ENCODE measurements at places on chromosomes 16 and 17.

DNA sequence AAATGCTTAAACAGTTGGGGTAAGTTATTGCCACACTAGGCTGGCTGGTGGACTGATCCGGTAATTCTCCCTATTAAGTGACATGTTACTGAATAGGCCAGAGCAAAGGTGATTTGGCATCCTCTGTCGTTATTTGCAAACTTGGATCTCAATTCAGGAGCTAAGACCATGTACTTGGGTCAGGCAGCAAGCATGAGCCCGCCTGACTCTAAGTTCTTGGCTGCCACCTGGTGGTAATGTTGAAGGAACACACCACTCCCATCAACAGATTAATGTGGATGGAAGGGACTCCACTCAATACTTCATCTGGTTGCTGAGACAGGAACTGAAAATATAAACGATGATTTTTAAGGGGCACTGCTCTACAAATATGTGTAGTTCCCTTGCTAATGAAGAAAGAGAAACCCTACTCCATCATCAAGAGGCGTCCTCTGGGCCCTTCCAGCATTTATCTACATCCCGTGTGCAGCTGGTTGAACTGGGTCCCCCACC lies 70.8 kb downstream of the EMP2 start:
- DNase-seq: peak; percentile 75

DNA sequence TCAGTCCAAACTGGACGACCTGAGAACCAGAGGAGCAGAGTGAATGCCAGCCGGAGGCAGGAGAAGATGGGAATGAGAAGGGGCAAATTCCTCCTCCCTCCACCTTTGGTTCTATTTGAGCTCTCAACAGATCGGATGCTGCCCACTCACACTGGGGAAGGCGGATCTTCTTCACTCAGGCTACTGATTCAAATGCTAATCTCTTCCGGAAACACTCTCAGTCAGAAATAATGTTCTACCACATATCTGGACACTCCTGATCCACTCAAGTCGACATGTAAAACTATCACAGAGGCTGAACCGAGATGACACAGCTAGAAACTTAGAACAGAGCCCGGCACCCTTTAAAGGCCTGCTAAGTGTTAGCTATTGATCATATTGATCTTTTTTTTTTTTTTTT lies 57.4 kb upstream of the GRIN2A start:
- DNase-seq: no peak

DNA sequence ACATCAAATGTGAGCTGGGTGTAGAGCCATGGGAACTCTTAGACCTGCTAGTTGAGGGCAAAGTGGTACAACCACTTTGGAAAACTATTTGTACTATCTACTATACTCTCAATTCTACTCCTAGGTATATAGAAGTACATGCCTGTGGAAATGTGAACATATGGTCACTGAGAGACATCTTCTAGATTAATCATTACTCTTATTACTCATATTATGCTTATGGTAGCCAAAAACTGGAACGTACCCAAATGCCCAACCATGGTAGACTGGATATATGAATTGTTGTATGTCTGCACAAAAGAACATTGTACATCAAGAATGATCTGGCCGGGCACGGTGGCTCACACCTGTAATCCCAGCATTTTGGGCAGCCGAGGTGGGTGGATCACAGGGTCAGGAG lies 2.7 kb downstream of the WDR45B start:
- no peak for DNase-seq

DNA sequence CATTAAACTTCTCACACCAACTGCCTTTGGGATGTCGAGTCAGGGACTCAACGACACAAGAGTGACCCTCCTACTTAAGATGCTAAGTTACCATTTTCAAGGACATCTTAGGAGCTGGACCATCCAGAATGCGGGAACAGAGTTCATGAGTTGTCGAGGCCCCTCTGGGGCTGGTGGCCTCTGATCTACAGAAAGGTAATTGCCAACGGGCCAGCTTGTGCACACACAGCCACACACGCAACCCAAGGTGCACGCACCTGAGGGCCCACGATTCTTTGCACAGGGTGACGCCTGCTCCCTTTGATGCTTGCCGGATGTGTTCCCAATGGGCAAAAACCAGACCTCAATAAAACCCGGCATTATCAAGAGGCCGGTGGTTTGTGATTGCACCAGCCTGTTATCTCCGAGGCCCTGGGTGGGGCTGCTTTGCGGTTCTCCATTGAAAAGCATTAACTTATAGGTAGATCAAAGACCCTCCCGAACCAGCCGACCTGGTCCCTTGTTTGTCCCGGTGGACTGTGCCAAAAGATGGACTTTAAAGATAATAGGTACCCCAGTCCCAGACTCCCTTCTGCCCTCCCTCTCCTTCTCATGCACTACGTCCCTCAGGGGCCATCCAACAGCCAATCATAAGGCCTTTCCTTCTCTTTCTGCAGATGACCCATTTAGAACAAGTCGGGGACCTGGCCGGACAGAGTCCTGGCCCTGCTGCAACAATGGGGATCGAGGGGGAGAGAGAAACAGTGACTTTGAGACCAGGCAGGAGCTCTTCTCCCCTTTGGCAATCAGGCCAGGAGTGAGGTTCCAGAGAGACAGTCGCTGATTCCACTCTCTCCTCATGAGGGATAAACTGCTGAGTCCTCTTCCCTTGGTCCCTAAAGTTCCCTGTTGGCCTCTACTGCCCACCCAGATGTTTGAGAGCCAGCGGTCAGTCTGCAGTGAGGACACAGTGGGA lies 292.5 kb downstream of the SOX9 start:
- no peak for DNase-seq
